ENCODE measurements at places on chromosomes 7 and 10.
A peak's percentile ranks its signal among the peaks of the same experiment; 100 is the strongest.

GRCh38 chr10:77072361-77072835 is 565.2 kb downstream of the KCNMA1 start:
- DNase-seq, result no peak

GRCh38 chr10:69851306-69851705 is 49.6 kb downstream of the COL13A1 start:
- no peak for DNase-seq

GRCh38 chr7:4606797-4607196 is 75.3 kb upstream of the FOXK1 start:
- DNase-seq, result no peak

- DNase-seq, result no peak
These were observed 19.4 kb downstream of the MCM10 start for GRCh38 chr10:13180788-13181187.

DNA sequence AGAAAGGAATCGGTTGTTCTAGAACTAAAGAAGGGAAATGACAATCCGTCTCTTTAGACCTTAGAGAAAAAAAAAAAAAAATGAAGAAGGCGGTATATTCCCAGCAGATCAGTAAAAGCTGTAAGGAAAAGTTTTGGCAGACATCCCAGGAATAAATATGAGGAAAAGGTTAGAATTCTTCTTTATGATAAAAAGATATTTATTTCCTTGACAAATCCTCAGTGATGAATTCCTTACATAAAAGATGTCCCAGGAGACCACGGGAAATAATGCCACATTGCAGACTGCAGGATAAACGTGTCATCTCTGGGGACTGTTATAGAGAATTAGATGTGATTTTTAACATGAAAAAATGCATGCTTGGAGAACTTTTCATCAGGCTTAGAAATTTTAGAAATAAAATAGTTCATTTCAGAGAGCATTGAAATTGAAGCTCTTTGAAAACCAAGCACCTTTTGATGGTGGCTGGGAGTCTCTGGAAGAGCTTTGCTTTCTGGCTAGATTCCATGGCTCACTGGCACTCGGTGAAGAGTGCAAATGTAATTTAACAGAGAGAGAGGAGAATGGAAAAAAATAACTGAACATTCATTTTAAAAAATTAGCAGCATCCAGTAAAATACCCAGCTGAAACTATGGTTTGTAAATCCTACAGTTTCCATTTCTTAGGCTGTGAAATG is 98.2 kb downstream of the PRPF18 start:
- DNase-seq, result no peak

- DNase-seq, result no peak
These were observed 90.3 kb upstream of the IKZF1 start for GRCh38 chr7:50214126-50214670.

DNA sequence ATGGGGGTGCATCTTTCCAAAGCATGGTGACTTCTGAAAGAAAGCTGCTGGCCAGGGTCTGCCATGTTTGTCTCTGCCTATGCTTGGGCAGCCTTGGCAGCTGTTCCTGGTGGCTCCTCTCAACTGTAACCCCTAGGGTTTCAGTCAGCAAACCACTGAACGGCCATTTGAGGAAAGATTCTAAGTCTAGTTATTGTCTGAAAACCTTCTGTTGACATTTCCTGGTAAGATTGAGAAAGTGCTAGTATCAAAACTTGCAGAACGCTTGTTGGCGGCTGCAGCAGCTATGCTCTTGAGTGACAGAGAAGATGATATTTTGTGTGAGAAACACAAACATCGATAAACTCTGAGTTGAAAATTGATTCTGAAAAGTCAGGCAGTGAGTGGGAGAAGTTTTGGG is 523.1 kb downstream of the LRMDA start:
- no peak for DNase-seq

DNA sequence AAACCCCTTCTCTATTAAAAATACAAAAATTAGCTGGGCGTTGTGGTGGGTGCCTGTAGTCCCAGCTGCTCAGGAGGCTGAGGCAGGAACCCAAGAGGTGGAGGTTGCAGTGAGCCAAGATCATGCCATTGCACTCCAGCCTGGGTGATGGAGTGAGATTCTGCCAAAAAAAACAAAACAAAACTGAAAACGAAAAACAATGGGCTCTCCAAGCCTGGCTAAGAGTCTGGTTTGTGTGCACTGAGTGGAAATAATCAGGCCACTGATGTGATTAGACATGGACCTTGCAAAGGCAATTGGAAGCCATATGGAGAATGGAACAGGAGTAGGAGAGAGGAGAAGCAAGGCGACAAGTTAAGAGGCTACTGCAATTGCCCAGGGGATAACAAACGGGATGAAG is 60.1 kb upstream of the GSDME start:
- DNase-seq, result no peak

- no peak for DNase-seq
These were observed 30.2 kb downstream of the NAMPT start for GRCh38 chr7:106254525-106255116.

- DNase-seq, result no peak
These were observed 86.8 kb upstream of the NAMPT start for GRCh38 chr7:106371629-106372028.

DNA sequence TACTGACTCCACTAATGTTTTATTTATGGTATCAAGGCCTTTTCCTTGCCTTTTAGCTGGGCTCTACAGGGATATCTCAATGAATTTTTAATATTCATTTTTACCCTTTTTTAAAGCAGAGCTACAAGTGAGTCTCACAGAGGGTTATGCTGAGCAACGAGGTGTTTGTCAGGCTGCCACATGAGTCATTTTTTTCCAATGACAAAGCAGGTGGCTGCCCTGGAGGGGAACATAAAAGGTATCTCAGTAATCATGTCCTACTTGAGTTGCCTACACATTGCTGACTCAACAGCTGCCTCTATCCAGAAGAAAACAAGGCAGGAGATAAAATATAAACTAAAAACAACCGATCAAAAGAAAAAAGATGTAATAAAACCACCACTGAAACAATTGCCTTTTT is 1004.9 kb upstream of the POT1 start:
- peak; percentile 86 for DNase-seq

- no peak for DNase-seq
These were observed 337.4 kb downstream of the CRPPA start for GRCh38 chr7:16083931-16084330.

DNA sequence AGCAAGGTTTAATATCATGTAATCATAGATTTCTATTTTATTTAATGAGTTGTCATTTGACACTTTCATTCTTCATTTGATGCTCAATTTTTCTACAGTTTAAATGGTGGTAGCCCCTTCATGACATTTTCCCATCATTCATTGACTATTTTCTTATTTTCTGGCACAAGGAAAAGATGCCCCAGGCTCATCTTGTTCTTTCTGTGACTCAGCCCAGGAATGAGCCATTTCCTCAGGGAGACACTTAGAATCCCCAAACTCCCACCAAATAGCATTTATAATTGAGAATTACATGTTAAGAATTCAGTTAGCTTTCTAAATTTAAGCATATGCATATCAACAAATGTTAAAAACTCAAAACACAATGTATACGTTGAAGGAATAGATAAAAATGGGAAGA is 222.3 kb downstream of the KIF20B start:
- DNase-seq, result no peak

DNA sequence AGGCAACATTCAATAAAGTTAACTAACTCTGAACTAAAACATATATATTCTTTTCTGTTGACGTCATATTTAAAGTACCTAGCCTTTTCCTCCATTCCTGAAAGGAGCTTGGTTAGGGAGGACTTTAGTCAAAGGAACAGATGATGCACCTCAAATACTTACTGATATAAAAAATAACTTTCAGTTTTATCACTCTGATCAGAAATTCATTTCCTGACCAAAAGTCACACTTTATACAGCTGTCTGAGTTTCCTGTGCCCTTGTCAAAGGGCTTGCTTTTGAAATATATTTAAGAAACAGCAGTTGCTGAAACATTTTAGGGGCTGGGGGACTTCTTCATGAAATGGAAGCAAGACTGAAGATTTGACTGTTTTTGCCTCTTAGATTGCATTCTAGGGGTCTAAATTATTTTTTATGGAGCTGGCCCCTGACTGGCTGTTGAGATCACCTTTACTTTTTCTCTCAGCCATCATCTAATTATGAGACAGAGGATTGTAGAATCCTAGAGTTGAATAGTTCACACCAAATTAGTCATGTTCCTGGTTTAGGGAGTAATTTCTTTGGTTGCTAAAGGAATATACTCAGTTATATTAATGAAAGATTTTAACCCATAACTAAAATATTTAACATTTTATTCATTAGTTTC is 46.6 kb downstream of the GLCCI1 start:
- no peak for DNase-seq

GRCh38 chr10:28892818-28893547 is 215.7 kb downstream of the BAMBI start:
- no peak for DNase-seq

DNA sequence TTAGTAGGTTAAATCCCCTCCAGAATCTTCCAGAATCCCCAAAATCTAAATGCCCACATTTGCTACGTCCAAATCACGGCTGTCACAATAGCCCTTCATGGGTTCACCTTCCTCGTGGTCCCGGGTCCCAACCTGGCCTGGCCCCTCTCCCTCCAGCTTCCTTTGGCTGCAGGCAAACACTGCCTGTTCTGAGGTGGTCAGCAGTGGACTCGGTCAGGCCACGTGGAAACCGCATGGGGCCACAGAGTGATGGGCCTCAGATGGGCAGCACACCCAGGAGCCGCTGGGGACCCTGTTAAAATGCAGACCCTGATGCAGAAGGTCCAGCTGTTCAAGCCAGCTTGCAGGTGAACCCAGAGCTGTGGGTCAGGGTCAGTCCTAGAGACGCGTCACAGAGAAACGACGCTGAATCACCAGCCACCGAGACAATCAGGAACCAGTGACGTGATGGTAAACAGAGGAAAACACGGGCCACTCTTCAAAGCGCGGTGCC is 588.6 kb downstream of the DNAJB6 start:
- DNase-seq, result no peak

- DNase-seq, result no peak
These were observed 101.0 kb downstream of the DIP2C start for GRCh38 chr10:588246-589165.

- no peak for DNase-seq
These were observed 45.7 kb downstream of the COL28A1 start for GRCh38 chr7:7490003-7490402.

DNA sequence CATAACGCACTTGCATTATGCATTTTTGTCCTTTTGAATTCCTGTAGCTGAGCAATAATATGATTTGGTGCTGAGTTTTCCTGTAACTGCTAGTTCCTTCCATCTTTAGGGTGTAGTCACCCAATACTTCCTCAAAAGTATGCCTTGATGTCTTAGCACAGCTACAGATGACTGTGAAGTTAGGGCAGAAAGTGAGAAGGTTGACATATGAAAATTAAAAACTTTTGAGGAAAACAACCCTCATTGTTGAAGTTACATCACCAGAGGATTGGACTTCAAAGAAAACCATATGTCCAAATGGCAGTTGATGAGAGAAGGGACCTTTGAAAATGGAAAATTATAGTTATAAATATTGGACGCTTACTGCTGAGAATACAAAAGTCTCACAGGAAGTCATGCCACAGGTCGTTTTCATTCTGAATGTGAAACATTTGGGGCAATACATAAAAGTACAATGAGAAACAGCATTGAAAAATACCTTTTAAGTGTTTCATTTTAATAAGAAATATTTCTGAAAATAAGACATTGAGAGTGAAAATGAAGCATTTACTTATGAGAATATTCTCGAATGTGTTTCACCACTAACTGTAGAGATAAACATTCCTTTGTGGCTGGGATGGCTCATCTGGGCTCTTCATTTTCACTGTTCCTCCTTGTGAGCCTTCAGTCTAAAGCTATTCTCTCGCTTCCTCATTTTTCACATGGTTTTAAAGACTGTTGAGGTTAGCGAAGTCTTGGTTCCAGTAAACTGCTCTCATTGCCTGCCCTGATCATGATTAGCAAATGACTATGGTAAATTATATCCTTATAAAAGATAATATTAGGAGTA is 61.4 kb upstream of the NME8 start:
- DNase-seq, result no peak

GRCh38 chr10:125116652-125117310 is 43.6 kb downstream of the CTBP2 start:
- DNase-seq, result no peak

- DNase-seq, result no peak
These were observed 167.1 kb downstream of the NEURL1 start for GRCh38 chr10:103660364-103661197.

DNA sequence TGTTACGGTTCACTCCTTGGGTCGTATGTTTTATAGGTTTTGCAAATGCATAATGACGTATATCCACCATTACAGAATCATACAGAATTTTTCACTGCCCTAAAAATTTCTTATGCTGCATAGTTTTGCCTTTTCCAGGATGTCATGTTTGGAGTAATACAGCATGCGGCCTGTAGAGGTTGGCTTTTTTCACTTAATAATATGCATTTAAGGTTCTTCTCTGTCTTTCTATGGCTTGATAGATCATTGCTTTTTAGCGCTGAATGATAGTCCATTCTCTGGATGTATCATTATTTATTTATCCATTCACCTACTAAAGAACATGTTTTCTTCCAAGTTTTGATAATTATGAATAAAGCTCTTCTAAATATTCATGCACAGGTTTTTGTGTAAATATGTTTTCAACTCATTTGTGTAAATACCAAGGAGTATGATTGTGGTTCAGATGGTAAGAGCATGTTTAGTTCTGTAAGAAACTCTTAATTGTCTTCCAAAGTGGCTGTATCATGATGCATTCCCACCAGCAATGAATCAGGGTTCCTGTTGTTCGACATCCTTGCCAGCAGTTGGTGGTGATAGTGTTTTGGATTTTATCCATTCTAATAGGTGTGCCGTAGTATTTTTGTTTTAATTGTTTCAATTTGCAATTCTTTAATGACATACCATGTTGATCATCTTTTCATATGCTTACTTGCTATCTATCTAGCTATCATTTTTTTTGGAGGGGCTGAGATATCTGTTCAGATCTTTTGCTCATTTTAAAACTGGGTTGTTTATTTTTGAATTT is 531.2 kb upstream of the GHITM start:
- no peak for DNase-seq

GRCh38 chr10:119039161-119039560 is 9.6 kb downstream of the NANOS1 start:
- DNase-seq, result no peak

GRCh38 chr7:134446923-134447322 is 12.0 kb downstream of the AKR1B1 start:
- no peak for DNase-seq
